ENCODE measurements at places on chromosomes 16 and 17.

GRCh38 chr17:44568945-44569858 lies 11.9 kb downstream of the FZD2 start:
- DNase-seq, result peak; percentile 58

GRCh38 chr16:2090777-2091546 lies 43.2 kb downstream of the TSC2 start:
- DNase-seq, result peak; percentile 72

DNA sequence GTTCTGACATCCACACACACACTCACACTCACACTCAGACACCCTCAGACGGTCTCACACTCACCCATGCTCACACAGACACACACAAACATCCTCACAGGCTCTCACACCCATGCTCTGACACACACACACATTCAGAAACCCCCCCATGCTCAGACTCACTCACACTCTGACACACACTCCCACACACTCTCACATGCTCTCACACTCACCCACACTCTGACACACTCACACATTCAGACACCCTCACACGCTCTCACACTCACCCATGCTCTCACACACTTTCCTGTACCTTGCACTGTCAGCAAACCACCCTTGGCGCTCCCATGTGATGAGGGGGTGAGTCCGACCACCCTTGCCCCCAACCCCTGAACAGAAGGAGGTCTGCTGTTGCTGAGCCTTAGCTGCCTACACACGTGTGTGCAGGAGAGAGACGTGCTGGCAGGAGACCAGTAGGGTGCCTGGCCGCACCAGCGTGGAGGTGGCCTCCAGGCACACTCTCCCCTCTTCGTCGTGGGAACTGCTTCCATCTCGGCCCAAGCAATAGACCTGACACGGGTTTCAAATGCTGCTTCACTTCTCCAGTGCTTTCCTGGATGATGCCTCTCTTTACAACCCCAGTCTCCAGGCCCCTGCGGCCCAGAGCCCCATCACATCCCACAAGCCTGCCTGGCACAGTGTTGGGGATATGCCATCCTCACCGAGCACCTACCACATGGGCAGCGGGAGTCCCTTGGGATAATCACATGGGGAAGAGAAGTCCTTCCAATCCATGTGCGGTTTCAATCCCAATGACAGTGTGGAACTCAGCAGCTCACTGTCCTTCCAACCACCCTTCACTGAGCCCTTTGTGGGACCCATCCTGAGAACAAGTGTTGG lies 267.8 kb upstream of the FOXF1 start:
- DNase-seq, result no peak

DNA sequence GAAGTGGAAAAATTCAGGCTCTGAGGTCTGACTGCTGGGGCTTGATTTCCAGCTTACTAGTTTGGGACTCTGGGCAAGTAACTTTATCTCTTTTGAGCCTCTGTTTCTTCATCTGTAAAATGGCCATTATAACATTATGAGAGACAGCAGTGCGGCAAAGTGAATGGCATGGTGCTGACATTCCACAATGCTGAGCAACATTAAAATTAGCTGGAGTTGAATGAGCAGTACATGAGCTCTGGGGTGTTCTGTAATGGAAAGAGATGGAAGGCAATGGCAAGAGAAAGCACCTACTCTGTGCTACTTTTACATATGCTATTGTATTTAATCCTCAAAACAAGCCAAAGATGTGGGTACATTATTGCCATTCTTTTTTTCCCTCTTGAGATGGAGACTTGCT lies 535.7 kb upstream of the CDH11 start:
- DNase-seq, result no peak

DNA sequence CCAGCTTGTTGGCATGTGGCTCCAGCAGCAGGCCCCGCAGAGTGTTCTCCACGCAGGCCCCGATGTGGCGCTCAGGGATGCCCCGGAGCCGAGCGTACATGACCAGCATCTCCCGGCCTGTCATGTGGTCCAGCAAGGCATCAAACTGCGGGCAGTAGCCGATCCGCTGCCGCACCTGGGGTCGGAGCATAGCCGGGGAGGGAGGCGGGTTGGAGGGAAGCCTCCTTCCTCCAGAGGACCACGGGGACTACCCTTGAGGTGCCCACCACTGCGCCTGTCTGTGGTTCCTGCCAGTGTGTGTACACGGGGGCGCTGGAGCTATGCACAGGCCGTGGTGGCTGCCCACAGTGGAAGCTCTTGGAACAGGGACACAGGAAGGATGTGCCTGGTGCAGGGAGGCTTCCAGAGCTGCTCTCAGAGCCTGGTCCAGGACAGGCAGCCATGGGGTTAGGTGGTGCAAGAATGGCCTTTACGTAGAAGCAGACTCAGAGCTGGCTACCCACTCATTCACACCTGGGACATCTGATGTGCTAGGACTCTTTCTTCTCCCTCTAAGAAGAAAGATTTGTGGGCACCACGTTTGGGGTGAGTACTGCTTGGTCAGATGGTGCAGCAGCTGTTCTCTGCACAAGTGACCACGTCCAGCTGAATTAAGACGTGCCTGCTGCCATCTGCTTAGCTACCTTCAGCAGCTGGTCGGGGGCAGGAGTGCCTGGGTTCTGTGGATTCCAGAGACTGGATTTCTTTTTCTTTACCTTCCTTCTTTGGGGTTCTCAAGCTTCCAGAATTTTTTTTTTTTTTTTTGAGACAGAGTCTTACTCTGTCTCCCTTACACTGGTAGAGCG lies 11.3 kb upstream of the RNPS1 start:
- no peak for DNase-seq

DNA sequence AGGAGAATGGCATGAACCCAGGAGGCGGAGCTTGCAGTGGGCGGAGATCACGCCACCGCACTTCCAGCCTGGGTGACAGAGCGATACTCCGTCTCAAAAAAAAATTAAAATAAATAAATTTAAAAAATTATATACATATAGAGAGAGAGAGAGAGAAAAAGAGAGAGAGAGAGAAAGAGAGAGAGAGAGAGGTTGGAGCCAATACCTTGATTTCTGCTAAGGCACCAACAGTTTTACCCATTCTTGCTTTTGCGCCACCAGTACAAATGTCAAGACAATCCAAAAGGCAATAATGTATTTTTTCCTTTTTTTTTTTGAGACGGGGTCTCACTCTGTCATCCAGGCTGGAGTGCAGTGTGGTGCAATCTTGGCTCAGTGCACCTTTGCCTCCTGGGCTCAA lies 17.2 kb downstream of the BRIP1 start:
- no peak for DNase-seq

DNA sequence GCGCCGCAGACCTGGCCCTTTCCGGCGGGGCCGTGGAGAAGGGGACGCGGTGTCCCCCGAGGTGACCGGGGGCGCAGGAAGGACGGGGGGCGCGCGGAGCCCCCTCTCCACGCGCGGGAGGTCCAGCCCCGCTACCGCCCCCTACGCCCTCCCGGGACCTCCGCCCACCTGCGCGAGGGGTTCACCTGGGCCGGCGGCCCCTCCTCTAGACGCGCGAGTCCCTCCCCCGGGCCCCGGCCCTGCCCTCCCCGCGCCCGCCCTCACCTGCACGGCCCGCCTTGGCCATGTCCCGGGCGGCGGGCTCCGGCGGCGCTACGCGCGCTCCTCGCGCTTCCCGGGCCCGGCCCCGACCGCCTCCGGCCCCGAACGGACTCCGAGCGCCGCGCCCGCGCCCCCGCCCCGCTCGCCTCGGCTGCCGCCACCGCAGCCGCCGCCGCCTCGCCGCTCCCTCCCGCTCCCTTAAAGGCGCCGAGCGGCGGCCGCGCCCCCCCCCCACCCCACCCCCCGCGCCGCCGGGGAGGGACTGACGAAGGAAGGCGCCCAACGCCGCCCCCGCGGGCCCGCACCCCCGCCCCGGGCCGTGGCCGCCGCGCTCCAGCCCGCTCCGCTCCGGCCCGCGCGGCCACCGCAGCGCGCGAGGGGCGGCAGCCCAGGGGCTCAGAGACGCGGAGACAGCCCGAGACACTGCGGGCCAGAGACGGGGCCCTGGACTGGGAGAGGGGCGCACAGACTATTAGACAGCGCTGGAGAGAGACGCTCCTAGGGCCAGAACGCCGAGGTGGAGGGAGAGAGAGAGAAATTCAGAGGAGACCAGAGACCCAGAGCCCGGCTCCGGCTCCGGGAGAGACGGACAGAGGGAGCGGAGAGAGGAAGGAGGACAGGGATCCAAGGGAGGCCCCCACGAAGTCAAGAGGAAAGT lies at the start of gene PITPNM3:
Gene PITPNM3, minus strand, starts transcription at position 435 of the 919 bp plus-strand sequence. Its CDS starts 149 bp downstream, at position 286.
- DNase-seq, result no peak

DNA sequence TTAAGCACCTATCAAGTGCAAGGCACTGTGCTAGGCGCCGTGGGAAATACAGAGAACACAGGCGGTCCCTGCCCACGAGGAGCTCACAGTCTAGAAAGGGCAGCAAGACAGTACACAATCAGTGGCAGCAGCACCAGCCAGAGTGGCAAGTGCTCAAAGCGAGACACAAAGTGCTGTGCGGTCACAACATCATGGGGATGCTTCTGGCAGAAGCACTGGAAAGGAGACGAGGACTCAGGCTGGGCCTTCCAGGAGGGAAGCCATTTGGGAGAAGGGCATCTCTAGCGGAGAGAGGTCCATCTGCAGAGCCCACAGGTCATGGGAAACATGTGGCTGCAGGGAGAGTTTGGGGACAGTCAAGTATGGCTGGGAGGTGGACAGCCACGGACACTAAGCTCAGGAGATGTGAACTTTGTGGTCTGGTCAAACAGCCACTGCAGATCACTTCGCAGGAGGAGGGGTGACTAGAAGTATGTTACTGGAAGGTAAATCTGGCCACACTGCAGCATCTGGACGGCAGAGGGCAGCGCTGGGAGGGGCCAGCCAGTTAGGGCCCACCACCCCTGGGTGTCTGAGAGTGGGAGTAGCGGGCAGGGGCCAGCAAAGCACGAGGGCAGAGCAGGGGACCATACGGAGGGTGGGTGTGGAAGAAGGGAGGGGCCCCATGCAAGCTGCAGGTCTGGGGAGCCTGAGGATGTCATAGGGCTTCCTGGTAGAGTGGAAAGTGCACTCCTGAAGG lies 71.1 kb downstream of the N4BP1 start:
- DNase-seq, result no peak

GRCh38 chr17:1485423-1486376 lies 6.8 kb downstream of the MYO1C start:
- DNase-seq, result peak; percentile 75

- DNase-seq, result no peak
Observed at GRCh38 chr17:35596072-35596471, 8.9 kb downstream of the AP2B1 start.

DNA sequence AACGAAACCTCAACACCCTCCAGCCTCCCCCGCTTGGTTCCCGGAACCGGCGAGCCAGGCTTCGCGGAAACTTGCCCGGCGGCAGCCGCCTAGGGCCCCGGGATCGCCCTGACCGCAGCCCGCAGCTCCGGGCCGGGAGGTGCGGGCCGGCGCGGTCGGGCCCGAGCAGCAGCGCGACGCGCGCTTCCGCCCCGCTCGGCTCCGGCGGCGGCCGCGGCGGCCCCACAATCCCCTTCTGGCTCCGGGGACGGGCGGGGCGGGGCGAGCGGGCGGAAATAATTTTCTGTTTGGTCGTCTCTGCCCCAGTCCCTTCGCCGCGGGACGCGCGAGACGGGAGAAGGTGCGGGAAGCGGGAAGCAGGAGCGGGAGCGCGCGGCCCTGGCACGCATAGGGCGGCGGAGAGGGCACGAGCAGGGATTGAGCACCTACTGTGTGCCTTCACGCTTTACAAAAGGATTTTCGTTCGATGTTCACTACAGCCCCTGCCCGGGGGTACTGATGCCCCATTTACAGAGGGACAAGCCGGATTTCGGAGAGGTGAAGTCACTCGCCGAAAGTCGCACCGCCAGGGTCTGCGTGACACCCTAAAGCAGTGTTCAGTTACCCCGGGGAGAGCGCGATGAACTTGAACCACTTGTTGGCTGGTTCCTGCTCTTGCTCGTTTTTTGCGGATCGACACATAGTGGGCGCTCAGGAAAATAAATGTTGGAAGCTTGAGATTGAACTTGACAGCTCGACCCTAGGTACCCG lies 2.7 kb upstream of the MLLT6 start:
- peak; percentile 91 for DNase-seq

- DNase-seq, result no peak
Observed at GRCh38 chr17:82754297-82755208, 2.7 kb downstream of the TBCD start.
